ENCODE measurements at places on chromosomes 4 and X.

DNA sequence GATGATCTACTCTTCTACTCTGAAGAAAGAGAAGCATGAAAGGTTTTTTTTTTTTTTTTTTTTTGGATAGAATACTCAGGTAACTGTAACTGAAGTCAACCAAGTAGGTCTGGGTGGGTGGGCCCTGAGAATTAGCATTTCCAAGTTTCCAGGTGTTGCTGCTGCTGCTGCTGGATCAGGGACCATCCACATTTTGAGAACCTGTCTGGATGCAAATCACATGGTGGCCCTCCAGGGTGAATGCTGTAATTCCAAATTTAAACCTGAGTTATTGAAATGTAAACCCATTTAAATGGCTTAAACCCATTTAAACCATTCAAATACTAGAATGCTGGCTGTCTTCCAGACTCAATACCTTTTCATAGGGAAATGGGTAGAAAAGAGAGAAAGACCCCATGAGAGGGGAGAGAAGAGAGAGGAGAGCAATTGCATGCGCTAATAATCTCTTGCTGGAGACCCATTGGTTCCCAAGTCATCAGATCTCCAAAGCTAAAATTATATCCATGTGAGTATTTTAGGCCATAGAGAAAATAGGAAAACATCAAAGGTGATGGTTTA, 17.6 kb downstream of the SUPT20HL1 start:
- no peak for DNase-seq

DNA sequence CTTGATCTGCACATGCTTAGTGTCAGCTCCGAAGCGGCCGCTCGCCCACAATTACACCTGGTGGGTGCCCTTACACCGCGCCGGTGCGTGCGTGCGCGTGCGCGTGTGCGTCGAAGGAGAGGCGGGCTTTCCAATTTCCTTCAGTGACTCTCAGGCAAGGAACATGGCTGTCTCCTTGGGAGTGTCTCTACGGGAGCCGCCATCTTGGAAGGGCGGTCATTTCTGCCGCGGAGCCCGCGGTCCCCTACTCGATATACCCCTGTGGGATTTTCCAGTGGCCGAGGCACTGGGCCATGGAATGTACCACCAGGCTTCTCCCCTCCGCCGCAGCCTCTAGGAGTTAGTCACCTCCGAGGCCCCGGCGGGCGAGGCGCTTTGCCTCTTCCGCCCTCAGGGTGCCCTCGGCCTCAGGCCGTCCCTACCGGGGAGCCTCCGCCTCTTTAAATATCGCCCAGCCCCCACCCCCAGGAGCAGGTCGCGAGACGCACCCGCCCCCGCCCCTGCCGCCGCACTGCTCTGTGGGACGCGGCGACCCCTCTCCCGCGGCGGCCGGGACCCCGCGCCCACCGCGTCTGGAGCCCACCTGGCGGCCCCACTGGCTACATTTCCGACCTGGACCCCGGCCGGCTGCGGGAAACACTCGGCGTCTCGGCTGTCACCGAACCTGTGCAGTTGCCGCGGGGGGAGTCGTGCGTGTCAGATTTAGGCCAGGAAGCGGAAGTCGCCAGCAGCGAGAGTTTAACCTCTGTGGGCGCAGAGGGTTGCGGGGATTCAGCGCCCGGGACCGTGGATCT, at the start of gene ZNF41:
ZNF41 (minus strand) TSS at position 711 of the 794 bp plus-strand sequence. CDS start 15,741 bp downstream, outside the sequence.
- DNase-seq = peak; percentile 87

DNA sequence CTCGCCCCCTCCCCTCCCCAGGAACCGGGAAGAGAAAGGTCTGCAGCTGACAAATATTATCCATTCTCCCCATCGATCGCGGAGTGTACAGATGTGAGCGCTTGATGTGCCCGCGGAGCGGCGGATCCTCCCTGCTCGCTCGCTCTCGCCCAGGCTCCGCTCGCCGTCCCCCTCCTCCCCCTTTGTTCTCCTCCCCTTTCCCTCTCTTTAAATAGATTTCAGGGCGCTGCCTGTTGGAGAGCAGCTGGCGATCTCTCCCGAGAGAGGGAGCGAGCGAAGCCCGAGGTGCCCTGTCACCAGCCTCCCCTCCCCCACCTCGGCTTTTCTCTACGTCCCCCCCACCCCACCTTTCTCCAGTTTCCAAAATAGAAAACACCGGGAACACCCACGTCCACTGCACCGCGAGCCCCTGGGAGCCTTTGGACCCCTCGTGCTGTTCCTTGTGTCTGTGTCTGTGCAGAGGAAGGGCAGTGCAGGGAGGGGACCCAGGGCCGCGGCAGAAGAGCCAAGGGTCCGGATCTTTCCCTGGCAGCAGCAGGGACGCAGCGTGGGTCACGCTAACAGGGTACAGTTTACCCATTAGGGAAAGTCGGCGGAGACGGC, 56.6 kb upstream of the BCOR start:
- DNase-seq = peak; percentile 64

GRCh38 chr4:101555341-101555880, 208.1 kb upstream of the PPP3CA start:
- no peak for DNase-seq

- no peak for DNase-seq
Observed at GRCh38 chr4:26020881-26021280, 106.9 kb downstream of the SMIM20 start.

DNA sequence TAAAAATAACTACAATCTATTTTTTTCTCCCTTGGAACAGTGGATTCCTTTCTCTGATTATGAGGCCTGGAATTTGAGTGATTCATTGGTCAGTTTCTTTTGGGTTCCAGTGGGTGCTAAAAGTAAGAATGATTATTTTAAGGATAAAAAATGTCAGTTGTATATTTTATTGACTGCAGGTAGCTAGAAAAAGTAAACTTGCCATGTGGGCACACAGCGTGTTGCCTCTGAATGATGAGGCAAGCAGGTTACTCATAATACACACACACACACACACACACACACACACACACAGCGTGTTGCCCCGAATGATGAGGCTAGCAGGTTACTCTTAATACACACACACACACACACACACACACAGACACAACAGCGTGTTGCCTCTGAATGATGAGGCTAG, 13.8 kb downstream of the GALNT7 start:
- no peak for DNase-seq

GRCh38 chrX:74218895-74219294, 85.1 kb upstream of the ZCCHC13 start:
- no peak for DNase-seq

- DNase-seq = no peak
Observed at GRCh38 chr4:7799736-7800135, 139.9 kb downstream of the AFAP1 start.

- no peak for DNase-seq
Observed at GRCh38 chr4:147960971-147961370, 229.1 kb downstream of the ARHGAP10 start.

DNA sequence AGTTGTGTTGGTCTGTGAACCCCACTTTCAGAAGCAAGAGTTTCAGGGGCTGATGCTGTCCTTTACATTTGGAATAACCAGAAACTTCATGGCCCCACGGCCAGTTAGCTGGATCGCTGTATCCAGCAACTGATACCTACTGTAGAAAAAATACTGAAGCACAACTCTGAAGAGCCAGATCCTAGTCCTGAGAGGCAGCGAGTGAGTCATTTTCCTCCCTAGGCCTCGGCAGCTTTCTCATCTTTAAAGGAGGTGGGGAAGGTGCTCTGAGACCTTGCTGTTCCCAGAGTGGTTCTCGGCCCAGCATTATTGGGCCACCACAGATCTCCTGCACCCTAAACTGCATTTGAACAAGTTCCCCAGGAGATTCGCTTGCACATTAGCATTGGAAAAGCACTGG, 63.2 kb downstream of the NHS start:
- no peak for DNase-seq

DNA sequence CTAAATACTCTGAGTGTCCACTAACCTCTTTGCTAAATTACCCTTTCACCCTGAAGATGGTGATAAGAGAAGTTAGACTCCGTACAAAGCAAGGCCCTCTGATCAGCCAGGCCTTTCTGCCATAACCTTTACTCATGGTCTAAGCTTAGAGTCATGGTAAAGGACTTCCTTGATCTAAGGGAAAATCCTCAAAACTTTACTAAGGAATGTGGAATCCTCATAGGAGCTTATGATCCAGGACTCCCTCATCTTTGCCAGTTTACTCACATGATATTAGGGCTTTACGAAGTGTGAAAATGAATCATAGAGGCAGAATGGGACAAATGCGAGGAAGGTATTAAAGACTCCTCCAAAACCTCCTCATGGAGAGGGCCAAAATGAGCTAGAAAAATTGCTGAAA, 7.9 kb upstream of the FAM13A start:
- DNase-seq = no peak

- DNase-seq = no peak
Observed at GRCh38 chr4:20682853-20683252, 17.4 kb upstream of the PACRGL start.

- DNase-seq = no peak
Observed at GRCh38 chr4:54661169-54661568, 3.4 kb downstream of the KIT start.

- no peak for DNase-seq
Observed at GRCh38 chr4:110567214-110567613, 55.7 kb downstream of the PITX2 start.

GRCh38 chr4:188042191-188042590, 46.6 kb downstream of the ZFP42 start:
- no peak for DNase-seq

- DNase-seq = peak; percentile 58
Observed at GRCh38 chr4:4852591-4853362, 6.7 kb upstream of the MSX1 start.

DNA sequence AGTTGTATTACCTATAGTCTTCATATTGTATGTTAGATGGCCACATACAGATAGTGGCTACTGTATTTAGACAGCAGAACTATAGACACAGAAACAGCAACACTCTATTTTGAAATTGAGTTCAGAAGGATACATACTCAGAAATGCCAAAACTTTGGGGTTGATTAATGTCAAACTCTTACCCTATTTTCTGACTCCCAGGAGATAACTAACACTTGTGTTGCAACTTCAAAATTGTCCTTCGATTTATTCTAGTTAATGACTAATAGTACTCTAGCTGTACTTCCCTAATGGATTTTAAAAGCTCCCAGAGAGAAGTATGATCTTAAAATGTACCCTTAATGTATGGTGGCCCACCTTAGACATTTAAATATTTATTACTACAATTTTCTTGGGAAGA, 229.9 kb upstream of the UGT8 start:
- no peak for DNase-seq

GRCh38 chr4:39067451-39067850, 5.4 kb downstream of the KLHL5 start:
- no peak for DNase-seq

DNA sequence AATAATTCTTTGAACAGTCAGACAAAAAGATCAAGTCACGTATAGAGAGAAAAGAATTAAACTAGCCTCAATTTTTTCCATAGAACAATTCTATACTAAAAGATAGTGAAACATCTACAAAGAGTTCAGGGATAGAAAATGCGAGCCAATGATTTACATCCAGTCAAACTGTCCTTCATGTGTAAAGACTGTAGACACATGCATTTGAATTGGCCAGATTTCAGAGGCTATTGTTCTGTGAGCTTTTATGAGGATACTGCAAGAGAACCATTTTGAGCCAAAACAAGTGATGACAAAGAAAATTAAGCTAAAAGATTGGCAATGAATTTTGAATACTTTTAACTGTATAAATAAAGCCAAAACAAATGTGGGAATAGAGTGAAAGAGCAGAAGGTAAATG, 1230.3 kb downstream of the RPA4 start:
- no peak for DNase-seq

DNA sequence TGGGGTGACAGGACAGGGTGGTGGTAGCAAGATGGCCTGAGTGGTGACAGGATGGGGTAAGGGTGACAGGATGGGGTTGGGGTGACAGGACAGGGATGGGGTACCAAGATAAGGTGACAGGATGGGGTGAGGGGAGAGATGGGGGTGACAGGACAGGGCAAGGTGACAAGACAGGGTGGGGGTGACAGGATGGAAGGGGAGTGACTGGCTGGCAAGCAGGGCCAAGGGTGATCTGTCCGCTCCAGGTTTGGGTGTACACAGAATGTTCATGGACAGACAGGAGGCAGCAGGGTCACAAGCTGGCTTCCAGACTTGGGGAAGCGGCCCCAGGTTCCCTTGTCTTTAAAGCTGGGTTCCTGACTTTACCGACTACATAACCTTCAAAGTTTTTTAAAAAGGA, 23.3 kb downstream of the RNF212 start:
- DNase-seq = no peak

DNA sequence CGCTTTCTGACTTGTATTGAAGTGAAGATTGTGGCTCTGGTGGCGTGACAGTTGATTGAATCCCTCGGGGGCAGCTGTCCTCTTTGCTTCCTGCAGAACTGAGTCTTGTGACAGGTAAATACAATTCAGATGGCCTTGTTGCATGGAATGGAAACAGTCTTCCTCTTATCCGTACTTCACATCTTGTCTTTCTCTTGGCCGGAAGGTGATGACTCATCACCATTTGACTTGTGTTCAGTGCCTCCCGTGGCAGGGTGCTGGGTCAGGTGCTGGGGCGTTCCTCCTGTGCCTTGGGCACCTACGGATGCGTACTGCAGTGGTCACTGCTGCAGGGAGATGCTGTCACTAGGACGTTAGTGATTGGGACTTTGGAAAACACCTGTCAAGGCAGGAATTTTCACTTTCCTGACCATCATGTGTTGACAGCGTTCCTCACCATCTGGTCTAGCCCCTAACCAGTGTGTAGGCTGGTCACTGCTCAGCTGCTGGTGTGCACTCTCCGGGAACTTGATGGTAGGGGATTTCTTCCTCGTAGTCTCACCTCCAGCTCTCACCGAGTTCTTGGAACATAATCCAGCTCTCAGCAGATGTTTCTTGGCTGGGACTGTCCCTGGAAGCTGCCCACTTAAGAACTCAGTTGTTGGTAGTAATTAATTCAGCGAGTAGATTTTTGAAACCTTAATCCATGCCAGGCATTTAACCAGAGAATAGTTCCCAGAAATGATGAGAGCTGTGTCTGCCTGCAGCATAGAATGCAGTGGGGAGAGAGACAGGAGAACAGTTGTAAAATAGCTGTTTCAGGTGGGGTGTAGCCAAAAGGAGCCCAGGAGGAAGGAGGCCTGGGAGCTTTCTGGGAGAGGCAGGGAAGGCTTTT, 7.2 kb downstream of the TBC1D14 start:
- DNase-seq = no peak

DNA sequence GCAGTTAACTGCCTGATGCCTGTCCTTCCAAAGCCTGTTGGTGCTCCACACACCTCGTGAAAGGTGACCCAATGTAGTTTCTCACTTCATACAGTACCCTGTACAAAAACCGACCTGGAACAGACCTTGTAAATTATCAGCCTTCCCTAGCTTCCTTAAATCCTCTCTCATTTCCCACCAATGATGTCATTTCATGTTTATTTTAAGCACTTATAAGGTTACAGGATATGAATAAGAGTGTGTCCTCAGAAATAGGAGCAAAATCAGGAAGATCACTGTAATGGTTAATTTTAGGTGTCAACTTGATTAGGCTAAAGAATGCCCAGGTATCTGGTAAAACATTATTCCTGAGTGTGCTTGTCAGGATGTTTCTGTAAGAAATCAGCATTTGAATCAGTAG, 44.7 kb downstream of the TMEM150C start:
- DNase-seq = no peak

All from right kidney (tissue), 9 donors.